ENCODE measurements at places on chromosomes 11 and 22.

GRCh38 chr11:8023831-8024555 lies 36.9 kb downstream of the EIF3F start:
- DNase-seq: no peak

DNA sequence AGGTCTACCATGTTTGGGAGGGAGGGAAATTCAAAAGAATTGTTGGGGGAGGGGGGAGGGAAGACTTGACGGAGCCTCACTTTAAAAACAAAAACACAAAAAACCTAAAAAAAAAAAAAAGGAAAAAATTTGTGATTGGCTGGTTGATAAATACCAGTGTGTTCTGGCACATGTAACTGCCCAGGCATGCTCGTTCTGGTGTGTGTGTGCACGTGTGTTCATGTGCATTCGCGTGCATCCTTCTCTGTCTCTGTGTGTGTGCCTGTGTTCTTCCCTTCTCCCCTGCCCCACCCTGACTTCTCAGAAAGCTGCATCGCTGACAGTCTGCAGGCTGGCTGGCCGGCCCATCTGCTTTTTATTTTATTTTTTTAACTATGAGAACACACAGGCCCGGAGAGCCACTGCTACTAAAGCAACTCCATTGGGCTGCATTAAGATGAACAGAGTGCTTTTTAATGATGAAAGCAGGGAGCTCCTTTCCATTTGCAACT lies 22.6 kb upstream of the ADSL start:
- no peak for DNase-seq

- DNase-seq: no peak
Observed at GRCh38 chr11:70733327-70734325, 335.3 kb downstream of the CTTN start.

DNA sequence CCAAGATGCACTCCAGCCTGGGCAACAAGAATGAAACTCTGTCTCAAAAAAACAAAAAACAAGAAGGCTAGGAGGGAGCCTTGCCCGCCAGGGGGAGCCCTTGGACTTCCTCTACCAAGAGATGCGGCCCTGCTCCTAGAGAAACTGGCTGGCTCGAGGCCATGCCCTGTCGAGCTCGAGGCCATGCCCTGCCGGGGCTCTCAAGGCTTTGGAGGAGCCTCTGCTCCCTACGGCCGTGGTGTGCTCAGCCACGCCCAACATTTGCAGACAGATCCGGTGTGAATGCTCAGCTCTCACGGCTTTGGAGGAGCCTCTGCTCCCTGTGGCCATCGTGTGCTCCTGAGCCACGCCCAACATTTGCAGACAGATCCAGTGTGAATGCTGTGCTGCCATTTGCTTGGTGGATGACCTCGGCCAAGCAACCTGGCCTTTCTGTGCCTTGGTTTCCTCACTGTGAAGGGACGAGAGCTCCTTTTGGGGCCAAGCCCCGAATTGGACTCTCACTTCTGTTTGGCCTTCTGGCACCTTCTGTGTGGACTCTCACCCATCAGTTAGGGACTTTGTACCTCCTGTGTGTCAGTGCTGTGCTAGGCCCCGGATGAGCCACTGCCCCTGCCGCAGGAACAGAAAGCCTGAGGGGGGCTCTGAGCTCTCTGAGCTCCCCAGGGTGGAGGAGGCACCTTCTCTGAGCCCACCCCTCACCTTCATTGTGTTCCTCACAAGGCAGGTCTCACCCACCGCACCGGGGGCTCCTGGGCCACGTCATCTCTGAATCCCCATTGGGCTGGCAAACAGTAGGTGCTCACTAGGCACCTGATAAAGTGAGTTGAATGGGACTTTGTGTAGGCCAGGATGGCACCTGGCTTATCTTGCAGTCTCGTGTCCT lies 14.1 kb downstream of the C11orf24 start:
- peak; percentile 87 for DNase-seq

DNA sequence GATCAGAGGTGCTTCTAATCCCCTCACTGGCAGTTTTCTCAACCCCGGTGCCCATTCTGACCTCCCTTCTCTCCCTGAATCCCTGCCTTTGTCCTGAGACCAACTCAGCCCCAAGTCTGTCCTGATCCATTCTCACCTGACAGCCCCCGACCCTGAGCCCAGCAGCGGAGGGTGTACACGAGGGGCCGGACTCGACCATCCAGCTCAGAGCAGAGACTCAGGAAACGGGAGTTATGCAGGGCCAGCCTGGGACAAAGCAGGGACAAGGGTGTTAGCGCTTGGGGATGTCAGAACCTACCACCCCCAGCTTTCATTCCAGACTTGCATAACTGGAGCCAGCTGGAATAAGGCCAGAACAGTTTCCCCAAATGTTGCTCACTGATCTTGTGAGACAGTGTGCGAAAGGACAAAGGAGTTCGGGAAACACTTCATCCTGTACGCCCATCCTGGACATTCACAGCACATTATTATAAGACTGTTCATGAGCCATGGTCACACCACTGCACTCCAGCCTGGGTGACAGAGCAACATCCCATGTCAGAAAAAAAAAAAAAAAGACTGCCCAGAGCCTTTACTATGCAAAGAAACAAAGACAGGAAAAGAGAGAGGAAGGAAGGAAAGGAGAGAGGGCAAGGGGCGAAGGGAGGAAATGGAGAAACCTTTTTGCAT lies 3.5 kb upstream of the EEF1G start:
- no peak for DNase-seq

DNA sequence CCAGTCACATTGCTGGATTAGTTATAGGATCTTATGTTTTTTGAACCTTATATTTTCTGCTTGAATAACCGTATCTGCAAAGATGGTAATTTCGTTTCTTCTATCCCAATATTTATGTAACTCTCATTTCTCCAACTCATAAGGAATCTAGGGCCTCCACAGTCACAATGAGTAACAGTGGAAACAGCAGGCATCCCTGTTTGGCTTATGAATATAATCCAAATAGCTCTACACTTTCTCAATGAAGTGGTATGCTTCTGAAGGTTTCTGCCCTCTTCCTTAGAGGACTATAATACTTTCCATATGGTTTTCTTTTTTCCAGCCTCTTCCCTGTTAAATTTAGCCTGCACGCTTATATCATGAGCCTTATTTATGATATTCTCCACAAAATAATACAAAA lies 16.5 kb downstream of the ATP6V1E1 start:
- DNase-seq: no peak

GRCh38 chr22:22159384-22159783 lies 85.2 kb upstream of the VPREB1 start:
- no peak for DNase-seq

- DNase-seq: no peak
Observed at GRCh38 chr11:726278-727220, 20.5 kb downstream of the EPS8L2 start.

GRCh38 chr22:44909241-44909640 lies 100.6 kb downstream of the PHF21B start:
- DNase-seq: no peak

DNA sequence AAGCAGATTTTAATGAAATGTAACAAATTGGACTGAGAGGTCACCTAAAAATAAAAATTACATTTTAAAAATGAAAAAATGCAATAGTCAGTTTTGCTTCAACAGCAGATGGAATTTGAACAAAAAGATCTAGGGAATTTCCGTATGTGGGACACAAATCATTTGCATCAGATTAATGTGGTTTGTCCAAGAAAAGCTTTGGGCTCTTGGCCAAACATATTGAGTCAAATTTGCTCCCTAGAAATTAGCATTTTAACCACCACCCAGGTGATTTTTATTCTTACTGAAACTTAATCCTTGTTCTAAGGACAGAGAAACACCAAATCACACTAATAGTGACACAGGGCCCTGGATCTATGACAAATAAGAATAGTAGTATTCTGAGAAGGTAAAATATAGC lies 1477.8 kb downstream of the FAM181B start:
- DNase-seq: no peak

GRCh38 chr11:88313441-88313840 lies 24.1 kb downstream of the CTSC start:
- DNase-seq: no peak

DNA sequence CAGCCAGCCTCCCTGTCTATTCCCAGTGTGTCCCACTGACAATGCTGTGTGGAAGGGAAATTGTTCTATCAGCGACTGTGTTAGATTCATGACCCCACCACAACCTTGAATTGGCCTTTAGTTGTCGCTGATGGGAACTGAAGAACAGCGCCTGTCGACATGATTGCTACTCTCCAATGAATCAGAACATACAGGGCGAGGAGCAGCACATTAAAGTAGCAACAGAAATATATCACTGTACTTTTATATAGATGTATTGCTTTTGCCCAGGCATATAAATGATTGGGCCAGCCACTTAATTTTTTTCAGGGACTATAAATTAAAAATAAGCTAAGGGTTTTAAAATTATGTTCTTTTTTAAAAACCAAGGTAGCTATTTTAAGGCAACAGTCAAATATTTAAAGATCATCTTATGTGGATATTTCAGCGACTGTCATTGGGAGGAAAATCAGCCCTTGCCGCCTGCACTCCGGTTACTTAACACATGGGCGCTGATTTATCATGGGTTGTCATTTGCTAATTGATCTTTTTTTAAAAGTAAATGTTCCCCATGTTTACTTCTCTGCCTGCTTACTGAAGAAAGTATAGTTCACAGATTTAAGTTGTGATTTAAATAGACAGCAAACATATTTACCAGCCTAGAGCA lies 42.1 kb downstream of the ARL14EP start:
- DNase-seq: no peak

DNA sequence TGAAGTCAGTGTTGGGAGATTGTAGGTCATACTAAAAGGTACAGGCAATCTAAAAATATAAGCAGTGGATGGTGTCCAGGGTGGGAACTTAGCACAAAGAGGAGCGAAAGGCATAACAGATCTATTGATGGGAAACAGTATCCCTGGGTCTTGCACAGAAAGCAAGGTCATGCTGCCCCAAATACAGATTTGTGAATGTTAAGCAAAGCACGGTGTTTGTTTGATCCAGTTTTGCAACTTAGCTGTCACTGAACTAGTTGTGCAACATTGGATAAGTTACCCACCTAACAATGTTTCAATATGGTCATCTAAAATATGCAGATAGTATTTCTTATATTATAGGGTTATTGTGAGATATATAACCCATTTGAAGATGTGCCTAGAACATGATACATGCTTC lies 162.9 kb downstream of the BLID start:
- no peak for DNase-seq
